Caco-2 (cell line): ENCODE measurements at places on chromosomes 3 and 15. TPM values are rescaled to one million over a fixed set of nuclear protein-coding genes. Genes with fewer than 3 reads are reported as not detected.

GRCh38 chr3:151625086-151625485, 108.6 kb upstream of the AADACL2 start:
- no peaks in the 10 kb centered on the region for H3K27me3 ChIP-seq
- H3K4me1 ChIP-seq: peaks cover 5% of the 10 kb centered on the region
- H3K36me3 ChIP-seq: no peaks in the 10 kb centered on the region
- H3K4me3 ChIP-seq: no peak overlapping the region
- no peak for DNase-seq

DNA sequence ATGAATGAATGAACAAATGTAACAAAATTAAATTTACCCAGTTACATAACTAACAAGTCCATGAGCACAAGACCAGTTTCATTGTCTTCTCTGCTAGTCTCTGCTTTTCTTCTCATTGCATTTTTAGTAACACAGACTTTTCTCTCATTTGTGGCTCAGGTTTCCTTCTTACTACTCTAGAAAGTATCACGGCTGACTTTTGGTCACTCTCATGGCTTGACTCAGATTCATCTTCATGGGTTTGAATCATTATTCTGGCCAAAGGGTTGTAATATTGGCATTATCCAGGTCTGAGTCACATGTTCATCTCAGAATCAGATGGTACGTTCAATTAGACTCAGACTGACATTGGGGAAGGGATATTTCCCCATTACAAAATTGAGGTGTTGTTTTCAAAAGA, 121.5 kb upstream of the SATB1 start:
- no peak overlapping the region for H3K27ac ChIP-seq
- H3K36me3 ChIP-seq: no peaks in the 10 kb centered on the region
- H3K4me1 ChIP-seq: no peaks in the 10 kb centered on the region
- no peaks in the 10 kb centered on the region for H3K27me3 ChIP-seq
- no peak overlapping the region for H3K4me3 ChIP-seq

- no peaks in the 10 kb centered on the region for H3K4me1 ChIP-seq
- no peak overlapping the region for H3K27ac ChIP-seq
- no peaks in the 10 kb centered on the region for H3K36me3 ChIP-seq
- no peaks in the 10 kb centered on the region for H3K27me3 ChIP-seq
- no peak for DNase-seq
These were observed 40.0 kb downstream of the TRH start for GRCh38 chr3:130014526-130014925.

GRCh38 chr15:59801649-59802048, 112.5 kb upstream of the BNIP2 start:
- no peaks in the 10 kb centered on the region for H3K27me3 ChIP-seq
- DNase-seq: no peak
- no peaks in the 10 kb centered on the region for H3K36me3 ChIP-seq
- H3K27ac ChIP-seq: no peak overlapping the region
- no peaks in the 10 kb centered on the region for H3K4me1 ChIP-seq
- H3K4me3 ChIP-seq: no peak overlapping the region

- H3K27me3 ChIP-seq: no peaks in the 10 kb centered on the region
- peaks cover 41% of the 10 kb centered on the region for H3K4me1 ChIP-seq
- H3K4me3 ChIP-seq: no peak overlapping the region
- no peak for DNase-seq
- peak overlapping the region; percentile 78 for H3K27ac ChIP-seq
- H3K36me3 ChIP-seq: no peaks in the 10 kb centered on the region; the same call in 1 of the 2 replicates
These were observed 90.6 kb downstream of the LIPC start for GRCh38 chr15:58522391-58522790.

- no peaks in the 10 kb centered on the region for H3K4me1 ChIP-seq
- no peaks in the 10 kb centered on the region for H3K36me3 ChIP-seq
- no peaks in the 10 kb centered on the region for H3K27me3 ChIP-seq
- no peak overlapping the region for H3K27ac ChIP-seq
- no peak overlapping the region for H3K4me3 ChIP-seq
These were observed 1.2 kb upstream of the CAV3 start for GRCh38 chr3:8732413-8732812.

GRCh38 chr3:68874551-68875348, 57.6 kb downstream of the TAFA4 start:
- H3K4me3 ChIP-seq: no peak overlapping the region
- H3K4me1 ChIP-seq: no peaks in the 10 kb centered on the region
- H3K36me3 ChIP-seq: no peaks in the 10 kb centered on the region
- no peak overlapping the region for H3K27ac ChIP-seq
- H3K27me3 ChIP-seq: no peaks in the 10 kb centered on the region

DNA sequence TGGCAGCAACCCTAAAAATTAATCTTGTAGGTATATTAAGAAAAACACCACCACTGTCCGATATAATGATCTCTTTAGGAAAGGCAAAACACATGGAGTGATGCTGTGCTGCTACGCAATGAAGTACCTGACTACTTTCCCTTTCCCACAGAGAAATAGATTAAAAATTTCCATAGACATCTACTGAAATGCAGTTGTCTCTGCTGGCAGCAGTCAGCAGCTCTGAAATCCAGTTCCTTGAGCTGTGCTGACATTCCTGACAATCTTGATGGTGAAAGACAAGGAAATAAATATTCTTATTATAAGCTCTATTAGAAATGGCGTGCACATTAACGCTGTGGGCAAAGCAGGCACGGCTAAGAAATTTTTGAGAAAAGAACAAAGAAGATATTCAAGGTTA, 287.6 kb downstream of the IL5RA start:
- no peak overlapping the region for H3K27ac ChIP-seq
- no peak for DNase-seq
- no peaks in the 10 kb centered on the region for H3K36me3 ChIP-seq
- H3K4me3 ChIP-seq: no peak overlapping the region
- no peaks in the 10 kb centered on the region for H3K27me3 ChIP-seq
- H3K4me1 ChIP-seq: no peaks in the 10 kb centered on the region

DNA sequence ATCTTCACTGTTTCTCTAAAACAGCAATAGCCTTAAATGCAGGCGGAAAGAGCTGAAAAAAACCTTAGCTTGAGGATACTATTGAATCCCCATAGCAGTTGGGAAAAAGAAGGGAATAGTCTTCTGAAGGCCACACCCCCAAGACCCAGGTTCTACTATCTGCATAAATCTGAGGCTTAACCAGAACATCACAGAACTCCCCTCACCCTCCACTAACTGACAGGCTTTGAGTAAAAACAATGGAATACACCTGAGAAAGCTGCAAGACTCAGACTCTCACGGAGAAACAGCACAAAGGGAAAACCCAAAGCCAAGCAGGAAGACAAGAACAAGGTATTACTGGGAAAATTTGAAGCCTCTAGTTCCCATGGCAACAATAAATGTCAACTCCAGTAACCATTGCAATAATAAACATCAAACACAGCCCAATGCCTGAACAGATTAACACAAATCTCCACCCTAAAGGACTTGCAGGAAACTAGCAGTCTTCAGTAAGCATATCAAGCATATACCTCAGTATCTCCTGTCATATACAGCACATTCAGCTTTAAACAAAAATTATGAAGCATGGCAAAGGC, 56.4 kb downstream of the TMCC1 start:
- DNase-seq: no peak
- H3K4me1 ChIP-seq: peaks cover 12% of the 10 kb centered on the region; the same call in 1 of the 2 replicates
- H3K27me3 ChIP-seq: no peaks in the 10 kb centered on the region
- H3K27ac ChIP-seq: no peak overlapping the region
- H3K36me3 ChIP-seq: no peaks in the 10 kb centered on the region

The ARHGAP31 gene
- total RNA-seq: 0.25 and 0.49 TPM in 2 replicates
